Common myeloid progenitor, CD34-positive (primary cell): ENCODE measurements at places on chromosomes 16 and 17.
A peak's percentile ranks its signal among the peaks of the same experiment; 100 is the strongest.

DNA sequence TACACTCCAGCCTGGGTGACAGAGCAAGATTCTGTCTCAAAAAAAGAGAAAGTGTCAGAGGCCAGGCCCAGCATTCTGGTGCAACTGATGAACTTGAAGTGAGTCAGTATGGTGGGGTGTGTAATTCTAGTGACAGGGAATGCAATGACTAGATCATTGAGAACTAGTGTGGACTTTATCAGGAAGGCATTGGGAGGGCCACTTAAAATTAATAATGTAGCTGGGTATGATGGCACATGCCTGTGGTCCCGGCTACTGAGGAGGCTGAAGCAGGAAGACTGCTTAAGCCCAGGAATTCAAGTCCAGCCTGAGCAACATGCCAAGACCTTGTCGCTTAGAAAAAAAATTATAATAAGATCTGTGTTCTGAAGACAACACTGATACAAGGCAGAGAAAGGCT is 90.8 kb downstream of the STX8 start:
- DNase-seq, result no peak

- DNase-seq, result no peak
Measured at GRCh38 chr17:70031341-70031740, 43.7 kb upstream of the KCNJ16 start.

GRCh38 chr16:75372236-75372856 is 61.0 kb downstream of the CFDP1 start:
- no peak for DNase-seq

DNA sequence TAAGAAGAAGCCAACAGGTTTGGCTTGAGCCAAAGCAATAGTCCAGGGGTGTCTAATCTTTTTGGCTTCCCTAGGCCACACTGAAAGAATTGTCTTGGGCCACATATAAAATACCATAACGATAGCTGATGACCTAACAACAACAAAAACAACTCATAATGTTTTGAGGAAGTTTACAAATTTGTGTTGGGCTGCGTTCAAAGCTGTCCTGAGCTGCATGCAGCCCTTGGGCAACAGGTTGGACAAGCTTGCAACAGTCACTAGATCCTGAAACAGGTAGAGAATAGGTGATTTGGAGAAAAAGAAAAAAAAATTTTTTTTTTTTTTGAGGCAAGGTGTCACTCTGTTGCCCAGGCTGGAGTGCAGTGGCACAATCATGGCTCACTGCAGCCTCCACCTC is 4.5 kb downstream of the CRYBA1 start:
- DNase-seq, result no peak

GRCh38 chr16:59601452-59601851 is 867.3 kb upstream of the GOT2 start:
- no peak for DNase-seq

DNA sequence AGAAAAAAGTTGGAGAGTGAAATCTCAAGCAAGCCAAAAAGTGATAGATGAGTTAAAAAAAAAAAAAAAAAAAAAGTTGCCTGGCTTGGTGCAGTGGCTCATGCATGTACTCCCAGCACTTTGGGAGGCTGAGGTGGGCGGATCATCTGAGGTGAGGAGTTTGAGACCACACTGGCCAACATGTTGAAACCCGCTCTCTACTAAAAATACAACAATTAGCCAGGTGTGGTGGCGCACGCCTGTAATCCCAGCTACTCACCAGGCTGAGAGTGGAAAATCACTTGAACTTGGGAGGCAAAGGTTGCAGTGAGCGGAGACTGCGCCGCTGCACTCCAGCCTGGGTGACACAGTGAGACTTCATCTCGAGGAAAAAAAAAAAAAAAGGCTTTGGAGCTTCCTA is 668.8 kb downstream of the WWOX start:
- no peak for DNase-seq

- DNase-seq, result peak; percentile 47
Measured at GRCh38 chr17:78986649-78987328, 7.1 kb upstream of the LGALS3BP start.

- DNase-seq, result no peak
Measured at GRCh38 chr17:1648173-1648962, 1.3 kb downstream of the RILP start.

- DNase-seq, result no peak
Measured at GRCh38 chr16:73916829-73917594, 379.6 kb upstream of the PSMD7 start.

GRCh38 chr17:57480438-57481196 is 224.3 kb downstream of the MSI2 start:
- DNase-seq, result peak; percentile 78

DNA sequence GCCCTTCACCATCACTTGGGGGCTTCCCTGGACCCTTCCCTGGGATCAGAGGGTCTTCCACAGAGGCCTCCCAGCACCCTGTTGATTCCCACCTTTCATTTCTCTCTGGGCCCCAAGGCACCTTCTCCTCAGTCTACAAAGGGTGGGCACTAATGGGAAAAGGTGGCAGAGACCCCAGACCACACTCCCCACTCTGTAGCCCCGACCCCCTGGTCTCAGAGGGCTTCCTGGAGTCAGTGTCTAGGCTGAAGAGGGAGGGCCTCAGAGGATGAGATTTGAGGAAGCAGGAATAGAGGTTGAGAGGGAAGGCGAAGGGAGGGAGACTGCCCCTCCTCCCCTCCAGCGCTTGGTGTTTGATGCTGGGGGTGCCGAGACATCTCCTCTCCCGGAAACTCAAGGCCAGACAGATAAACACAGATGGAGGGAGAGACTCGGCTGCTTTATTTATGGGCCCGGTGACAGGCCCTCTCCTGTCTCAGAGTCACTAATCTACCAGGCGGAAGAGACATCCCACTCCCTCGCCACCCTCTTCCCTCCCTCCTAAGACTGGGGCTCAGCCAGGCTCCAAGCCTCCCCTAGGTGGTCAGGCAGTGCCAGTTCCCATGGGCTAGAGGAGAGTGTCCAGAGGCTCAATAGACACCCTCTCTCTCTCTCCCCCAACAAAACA is 18.5 kb upstream of the SP2 start:
- DNase-seq, result no peak

- peak; percentile 91 for DNase-seq
Measured at GRCh38 chr16:69469807-69470561, 45.6 kb downstream of the CYB5B start.

GRCh38 chr17:71109697-71110096 is 940.4 kb downstream of the KCNJ2 start:
- no peak for DNase-seq

- DNase-seq, result no peak
Measured at GRCh38 chr17:40545660-40546059, 19.6 kb downstream of the CCR7 start.

- no peak for DNase-seq
Measured at GRCh38 chr17:65039336-65039988, 17.1 kb downstream of the GNA13 start.

DNA sequence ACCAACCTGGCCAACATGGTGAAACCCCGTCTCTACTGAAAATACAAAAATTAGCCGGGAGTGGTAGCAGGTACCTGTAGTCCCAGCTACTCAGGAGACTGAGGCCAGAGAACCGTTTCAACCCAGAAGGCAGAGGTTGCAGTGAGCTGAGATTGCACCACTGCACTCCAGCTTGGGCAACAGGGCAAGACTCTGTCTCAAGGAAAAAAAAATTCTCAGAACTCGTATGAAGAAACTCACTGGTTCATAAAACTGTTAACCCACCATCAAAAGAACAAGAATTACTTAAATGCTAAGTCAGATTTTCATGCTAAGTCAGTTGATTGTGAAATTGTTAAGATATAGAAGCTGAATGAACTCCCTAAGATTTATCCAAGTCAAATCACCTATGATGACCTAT is 31.3 kb downstream of the SLC39A11 start:
- no peak for DNase-seq

GRCh38 chr17:6660805-6661463 is 9.4 kb downstream of the C17orf100 start:
- DNase-seq, result peak; percentile 54

DNA sequence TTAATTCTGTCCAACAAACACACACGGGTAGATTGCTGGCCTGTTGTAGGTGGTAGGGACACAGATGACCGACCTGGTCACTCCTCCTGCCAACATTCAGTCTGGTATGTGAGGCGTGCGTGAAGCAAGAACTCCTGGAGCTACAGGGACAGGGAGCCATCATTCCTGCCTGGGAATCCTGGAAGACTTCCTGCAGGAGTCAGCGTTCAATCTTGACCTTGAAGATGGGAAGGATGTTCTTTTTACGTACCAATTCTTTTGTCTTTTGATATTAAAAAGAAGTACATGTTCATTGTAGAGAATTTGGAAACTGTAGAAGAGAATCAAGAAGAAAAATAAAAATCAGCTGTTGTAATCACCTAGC is 3.5 kb upstream of the ADGRG3 start:
- DNase-seq, result no peak

DNA sequence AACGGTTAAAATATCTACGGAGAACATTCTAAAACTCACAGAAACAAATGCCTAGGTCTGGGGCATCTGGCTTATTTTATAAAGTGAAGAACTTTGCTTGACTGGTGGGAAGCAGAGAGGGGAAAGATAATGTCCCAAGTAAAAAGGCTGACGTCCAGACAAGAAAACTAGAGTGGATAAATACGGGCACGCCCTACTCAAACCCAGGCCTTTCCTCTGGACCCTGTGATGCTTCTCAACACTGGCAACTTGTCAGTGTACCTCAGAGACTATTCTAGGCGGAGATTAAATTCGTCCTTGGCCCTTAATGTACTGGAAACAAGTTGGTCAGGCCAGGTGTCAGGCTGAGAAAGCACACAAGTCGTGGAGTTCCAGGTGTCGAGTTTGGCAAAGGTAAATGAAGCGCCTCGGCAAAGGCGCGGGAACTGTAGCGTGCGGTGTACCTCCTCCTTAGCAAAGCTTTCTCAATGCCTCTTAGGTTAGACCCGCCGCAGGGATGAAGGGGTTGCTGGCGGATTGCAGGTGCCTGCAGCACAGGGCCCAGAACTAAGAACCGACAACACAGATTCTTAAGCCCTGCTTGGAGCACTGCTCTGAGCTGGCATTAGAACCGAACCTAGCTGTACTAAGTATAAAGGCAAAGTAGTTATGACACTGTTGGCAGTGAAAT is 668 bp upstream of the UNK start:
- no peak for DNase-seq

DNA sequence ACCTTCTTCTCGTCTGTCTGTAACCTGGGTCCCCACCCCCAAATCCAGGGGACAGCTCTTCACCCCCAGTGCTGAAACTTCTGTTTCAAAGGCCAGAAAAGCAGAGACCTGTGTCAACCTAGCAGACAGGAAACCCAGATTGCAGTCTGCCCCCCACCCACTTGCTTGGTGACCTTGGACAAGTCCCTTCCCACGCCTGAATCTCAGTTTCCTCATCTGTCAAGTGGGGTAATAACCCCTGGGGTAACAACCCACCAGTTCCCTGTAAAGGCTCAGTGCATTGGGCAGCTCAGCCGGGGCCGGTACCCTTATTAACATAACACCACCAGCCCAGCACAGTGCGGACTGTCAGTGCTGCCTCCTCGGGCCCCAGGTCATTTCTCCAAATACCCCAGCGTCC is 1.3 kb downstream of the STX1B start:
- DNase-seq, result no peak

- DNase-seq, result no peak
Measured at GRCh38 chr17:46011711-46012505, 12.9 kb downstream of the STH start.

- DNase-seq, result no peak
Measured at GRCh38 chr17:57048096-57048495, 37.0 kb upstream of the AKAP1 start.

- no peak for DNase-seq
Measured at GRCh38 chr16:88195269-88195705, 187.5 kb upstream of the ZNF469 start.
